ENCODE measurements at places on chromosomes 7 and 10.

DNA sequence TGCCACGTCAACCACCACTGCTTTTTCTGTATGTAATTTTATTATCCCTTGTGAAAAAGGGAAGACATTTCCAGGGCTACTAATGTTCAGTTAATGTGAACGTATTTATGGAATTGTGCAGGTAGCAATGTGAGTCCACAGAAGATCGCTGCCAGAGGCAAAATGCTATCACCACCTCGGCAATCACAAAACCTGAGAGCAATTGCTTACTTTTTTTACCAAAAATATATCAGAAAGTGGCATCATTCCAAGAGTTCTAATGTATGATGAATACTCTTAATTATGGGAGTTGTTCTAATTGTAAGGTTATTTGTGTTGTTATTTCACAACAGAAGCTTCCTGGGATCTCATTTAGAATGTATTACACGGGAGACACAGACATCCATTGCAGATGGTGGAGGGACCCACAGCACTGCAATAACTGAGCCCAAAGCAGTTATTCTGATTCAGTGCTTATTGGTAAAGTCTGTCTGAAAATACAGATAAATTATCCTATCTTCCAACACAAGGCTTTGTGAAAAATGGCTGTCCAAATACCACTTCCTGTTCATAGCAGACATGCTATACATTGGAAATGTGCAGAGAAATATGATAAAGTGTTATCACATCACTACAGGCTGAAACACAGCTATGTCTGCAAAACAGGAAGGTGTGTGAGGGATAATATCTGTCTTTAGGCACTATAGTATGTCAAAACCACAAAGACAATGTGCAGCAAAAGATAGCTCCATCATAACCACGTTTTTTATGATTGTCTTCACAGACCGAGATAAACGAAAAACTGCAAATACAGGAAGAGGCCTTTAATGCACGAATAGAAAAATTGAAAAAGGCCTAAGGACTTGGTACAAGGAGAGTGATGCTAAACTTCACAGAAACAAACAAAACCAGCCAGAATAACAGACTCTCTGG, 102.7 kb downstream of the CABCOCO1 start:
- no peak for DNase-seq

DNA sequence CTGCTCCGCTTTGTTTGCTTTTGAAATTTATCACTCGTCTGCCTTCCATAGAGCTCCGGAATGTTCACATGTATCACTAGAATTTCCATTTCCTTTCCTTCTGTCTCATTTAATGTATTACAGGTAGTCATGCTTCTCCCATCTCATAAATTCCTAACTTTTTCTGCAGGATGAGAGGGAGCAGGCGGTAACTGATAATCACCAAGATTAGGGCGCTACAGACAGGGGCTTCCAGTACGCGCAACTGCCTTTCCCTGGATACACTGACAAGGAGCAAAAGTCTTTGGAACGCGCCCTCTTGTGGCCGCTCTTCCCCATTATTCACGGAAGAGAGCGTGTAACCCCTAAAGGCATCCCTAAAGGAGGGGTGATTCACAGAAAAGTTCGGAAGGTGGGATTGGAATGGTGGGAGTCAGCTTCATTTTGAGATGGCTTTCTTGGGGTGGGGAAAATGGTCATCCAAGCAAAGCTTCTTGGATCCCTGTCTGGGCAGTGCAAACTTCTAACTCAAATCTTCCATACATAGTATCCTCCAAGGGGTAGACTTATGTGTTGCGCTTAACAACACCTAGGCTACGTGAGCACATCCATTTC, 6.5 kb downstream of the INHBA start:
- peak; percentile 68 for DNase-seq

DNA sequence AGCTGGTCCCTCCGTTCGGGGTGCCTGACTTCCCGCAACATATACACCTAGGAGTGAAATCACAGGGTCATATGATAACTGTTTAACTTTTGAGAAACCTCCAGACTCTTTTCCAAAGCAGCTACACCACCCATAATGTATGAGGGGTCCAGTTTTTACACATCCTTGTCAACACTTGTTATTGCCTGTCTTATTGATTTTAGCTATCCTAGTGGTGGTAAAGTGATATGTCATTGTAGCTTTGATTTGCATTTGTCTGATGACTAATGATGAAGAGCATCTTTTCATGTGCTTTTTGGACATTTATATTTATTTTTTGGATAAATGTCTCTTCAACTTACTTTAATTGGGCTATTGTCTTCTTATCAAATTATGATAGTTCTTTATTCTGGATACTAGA, 29.0 kb downstream of the SND1 start:
- DNase-seq: no peak

DNA sequence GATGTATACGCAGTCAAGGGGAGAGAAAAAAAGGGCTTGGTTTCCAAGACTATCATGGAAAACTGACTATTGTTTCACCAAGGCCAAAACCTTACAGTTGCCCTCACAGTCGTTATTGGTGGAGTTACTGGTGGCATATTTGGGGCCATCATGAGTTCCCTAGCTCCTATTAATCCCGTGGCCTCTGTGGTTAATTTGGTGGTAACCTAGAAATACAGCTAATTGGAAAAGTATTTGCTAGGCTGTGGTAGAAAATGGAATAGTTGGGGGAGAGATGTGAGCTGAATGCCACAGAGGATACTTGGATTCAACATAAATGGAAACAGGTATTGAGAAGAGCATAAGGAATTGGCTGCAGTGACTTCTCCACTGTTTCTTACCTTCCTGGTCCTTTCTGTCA, 450.7 kb downstream of the KCNMA1 start:
- DNase-seq: no peak

DNA sequence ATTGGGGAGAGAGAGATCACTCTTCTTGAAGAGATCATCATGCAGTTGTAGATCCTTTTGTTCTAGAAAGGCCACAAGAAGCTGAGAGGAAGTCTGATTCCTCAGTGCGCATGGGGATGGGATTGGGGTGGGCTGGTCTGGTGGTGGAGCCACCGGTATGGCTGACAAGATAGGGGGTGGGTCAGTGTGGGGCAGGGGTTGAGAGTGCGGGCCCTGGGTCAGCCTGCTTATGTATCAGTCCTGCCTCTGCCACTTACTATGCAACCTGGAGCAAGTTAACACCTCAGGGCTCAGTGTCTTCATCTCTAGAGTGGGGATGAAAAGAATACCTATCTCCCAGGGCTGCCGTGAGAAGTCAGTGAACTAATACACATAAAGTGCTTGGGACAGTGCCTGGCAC, 8.0 kb downstream of the SMARCD3 start:
- peak; percentile 9 for DNase-seq

- DNase-seq: no peak
These were observed 15.9 kb upstream of the ACBD5 start for GRCh38 chr10:27256299-27257189.

- DNase-seq: no peak
These were observed 227.4 kb upstream of the COBL start for GRCh38 chr7:51543801-51544553.

DNA sequence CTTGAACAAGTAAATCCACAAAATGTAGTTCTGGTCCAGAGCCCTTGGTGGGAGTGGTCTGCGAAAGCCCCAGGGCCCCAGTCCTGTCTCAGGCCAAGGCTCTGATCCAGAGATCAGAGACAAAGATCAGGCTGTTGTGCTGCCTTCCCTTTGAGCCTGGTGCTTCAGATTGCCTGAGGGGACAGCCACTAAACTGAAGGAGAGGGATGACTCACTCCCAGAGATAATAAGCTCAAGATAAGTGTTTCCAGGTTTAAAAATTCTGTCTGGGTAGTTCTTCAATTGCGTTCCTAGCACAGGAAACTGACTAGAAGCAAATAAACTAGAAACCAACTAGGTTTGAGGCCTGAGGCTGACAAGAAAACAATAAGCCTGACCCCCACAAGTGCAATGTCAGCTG, 190.2 kb downstream of the RAMP3 start:
- DNase-seq: no peak
